Smooth muscle cell of the pulmonary artery (primary cell): ENCODE measurements at places on chromosomes 5 and 9. TPM values are rescaled to one million over a fixed set of nuclear protein-coding genes. Genes with fewer than 3 reads are reported as not detected.

PSD2 gene
- 0.17 and 0.26 TPM in 2 replicates for total RNA-seq

PALM2AKAP2 gene
- 25.2 and 42.6 TPM in 2 replicates for total RNA-seq

LCN12 gene
- 0.20 TPM in 1 of 2 replicates, not detected in the other for total RNA-seq

ZFP62 gene
- total RNA-seq = 17.4 and 17.5 TPM in 2 replicates

ADRB2 gene
- 0.59 and 1.2 TPM in 2 replicates for total RNA-seq

EGFLAM gene
- 2.9 and 13.8 TPM in 2 replicates for total RNA-seq

PCDHGC5 gene
- 4.6 and 7.3 TPM in 2 replicates for total RNA-seq

ADCY2 gene
- 0.07 TPM in 1 of 2 replicates, not detected in the other for total RNA-seq

SLC6A19 gene
- total RNA-seq = not detected in 2 replicates

ACOT12 gene
- total RNA-seq = 0.07 and 1.1 TPM in 2 replicates

FBLL1 gene
- 0.66 and 1.7 TPM in 2 replicates for total RNA-seq

CCNO gene
- 0.13 and 1.1 TPM in 2 replicates for total RNA-seq

GRIA1 gene
- 0.23 and 2.4 TPM in 2 replicates for total RNA-seq

UIMC1 gene
- 20.8 and 22.7 TPM in 2 replicates for total RNA-seq

MLLT3 gene
- total RNA-seq = 20.0 and 31.8 TPM in 2 replicates

ALDH7A1 gene
- 34.6 and 37.1 TPM in 2 replicates for total RNA-seq

SOHLH1 gene
- total RNA-seq = not detected in 2 replicates

ZFP37 gene
- 2.3 and 3.0 TPM in 2 replicates for total RNA-seq

SERF1B gene
- 11.8 and 17.9 TPM in 2 replicates for total RNA-seq

FOXD4 gene
- total RNA-seq = 0.13 and 0.17 TPM in 2 replicates

RORB gene
- 0.50 and 9.6 TPM in 2 replicates for total RNA-seq

MYOZ3 gene
- 2.3 and 3.3 TPM in 2 replicates for total RNA-seq

NR4A3 gene
- 2.2 and 8.9 TPM in 2 replicates for total RNA-seq

MYO10 gene
- 58.3 and 127 TPM in 2 replicates for total RNA-seq

LCN2 gene
- not detected in 2 replicates for total RNA-seq

HRCT1 gene
- total RNA-seq = 0.39 and 0.59 TPM in 2 replicates

KIF3A gene
- 10.9 and 13.5 TPM in 2 replicates for total RNA-seq

ARL14EPL gene
- not detected in 2 replicates for total RNA-seq

MEGF10 gene
- under 0.01 and 3.0 TPM in 2 replicates for total RNA-seq

SHOC1 gene
- total RNA-seq = under 0.01 TPM in 1 of 2 replicates, not detected in the other

GPR151 gene
- total RNA-seq = not detected in 2 replicates

CDH10 gene
- 0.72 and 2.4 TPM in 2 replicates for total RNA-seq

NPDC1 gene
- 21.6 and 66.1 TPM in 2 replicates for total RNA-seq

HINT2 gene
- 11.4 and 11.8 TPM in 2 replicates for total RNA-seq

PRR16 gene
- total RNA-seq = 7.7 and 8.5 TPM in 2 replicates

SEMA6A gene
- 0.20 and 0.23 TPM in 2 replicates for total RNA-seq

OSMR gene
- 165 and 241 TPM in 2 replicates for total RNA-seq

SPINK6 gene
- total RNA-seq = not detected in 2 replicates

UHRF2 gene
- total RNA-seq = 73.9 and 85.0 TPM in 2 replicates

PTPN3 gene
- 3.9 and 7.2 TPM in 2 replicates for total RNA-seq

RANBP3L gene
- 0.07 TPM in 2 replicates for total RNA-seq

PKD2L2 gene
- total RNA-seq = not detected in 2 replicates

SGTB gene
- 25.3 and 26.1 TPM in 2 replicates for total RNA-seq

BTNL9 gene
- not detected in 2 replicates for total RNA-seq

OR1J2 gene
- 0.50 TPM in 1 of 2 replicates, not detected in the other for total RNA-seq

CCIN gene
- 3.6 and 3.7 TPM in 2 replicates for total RNA-seq

PCDHGA10 gene
- 8.3 and 9.4 TPM in 2 replicates for total RNA-seq

CDK9 gene
- 43.9 and 45.2 TPM in 2 replicates for total RNA-seq

FAM163B gene
- 0.20 and 0.39 TPM in 2 replicates for total RNA-seq

OBP2B gene
- total RNA-seq = not detected in 2 replicates

ZNF883 gene
- total RNA-seq = 3.2 and 3.3 TPM in 2 replicates

NEUROG1 gene
- not detected in 2 replicates for total RNA-seq

CDC20B gene
- 0.07 TPM in 1 of 2 replicates, not detected in the other for total RNA-seq

ZNF367 gene
- total RNA-seq = 2.7 and 3.6 TPM in 2 replicates

TEX48 gene
- not detected in 2 replicates for total RNA-seq

PLPPR1 gene
- not detected in 2 replicates for total RNA-seq

RASEF gene
- total RNA-seq = 0.07 TPM in 2 replicates
